Mesenteric fat pad (tissue), 1 donor: ENCODE measurements at places on chromosomes 16 and 17.
A peak's percentile ranks its signal among the peaks of the same experiment; 100 is the strongest.

DNA sequence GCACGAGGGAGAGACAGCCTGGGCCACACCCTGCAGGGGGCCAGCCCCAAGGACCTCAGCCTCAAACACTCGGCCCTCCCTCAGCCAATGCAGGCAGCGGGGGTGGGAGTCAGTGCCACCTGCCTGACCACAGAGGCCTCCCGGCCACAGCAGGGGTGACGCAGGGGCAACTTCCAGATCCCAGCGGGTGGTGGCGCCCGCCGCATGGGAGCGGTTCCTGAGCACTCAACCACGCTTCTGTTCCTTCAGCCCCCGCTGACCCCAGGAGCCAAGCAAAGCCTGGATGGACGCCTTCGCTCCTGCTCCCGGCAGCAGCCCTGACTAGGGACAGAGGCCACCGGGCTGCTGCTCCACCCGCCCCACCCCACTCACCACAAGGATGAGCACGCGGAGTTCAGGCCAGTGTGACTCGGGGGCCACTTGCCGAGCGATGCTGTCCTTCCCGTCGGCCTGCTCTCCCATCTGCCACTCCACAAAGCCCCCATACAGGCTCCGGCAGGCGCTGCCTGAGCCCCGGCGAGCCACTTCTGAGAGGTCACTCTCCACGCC, 5.0 kb upstream of the CYBA start:
- no peak for DNase-seq

DNA sequence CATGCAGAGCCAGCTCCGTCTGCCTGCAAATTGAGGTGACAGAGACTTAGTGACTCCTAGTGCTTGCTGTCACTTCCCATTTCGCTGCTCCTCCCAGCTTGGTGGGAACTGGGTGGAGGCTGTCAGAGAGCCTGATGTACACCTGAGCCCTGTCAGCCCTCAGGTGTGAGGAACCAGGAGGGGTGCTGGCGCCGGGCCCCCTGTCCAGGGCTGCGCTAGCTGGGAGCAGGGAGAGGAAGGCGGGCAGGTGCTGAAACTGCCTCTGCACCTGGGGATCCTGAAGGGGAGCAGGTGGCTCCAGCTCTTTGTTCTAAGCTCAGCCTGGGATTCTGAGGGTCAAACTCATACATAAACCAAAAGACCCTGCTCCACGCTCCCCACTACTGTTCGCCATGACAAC, 10.8 kb upstream of the WSCD1 start:
- no peak for DNase-seq

DNA sequence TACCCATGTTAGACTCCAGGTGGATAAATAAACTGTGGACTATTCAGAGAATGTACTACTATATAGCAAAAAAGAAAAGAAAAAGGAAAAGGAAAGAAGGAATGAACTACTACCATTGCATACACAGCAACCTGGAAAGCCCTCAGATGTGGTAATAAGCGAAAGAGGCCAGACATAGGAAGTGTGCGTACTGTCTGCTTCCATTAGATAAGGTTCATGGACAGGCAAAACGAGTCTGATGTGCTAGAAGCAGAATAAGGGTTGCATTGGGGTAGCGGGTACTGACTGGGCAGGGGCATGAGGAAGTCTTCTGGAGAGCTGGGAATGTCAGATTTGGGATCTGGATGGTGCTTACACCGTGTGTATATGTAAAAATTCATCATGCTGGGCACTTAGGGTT, 21.8 kb downstream of the CLEC16A start:
- DNase-seq = no peak

- DNase-seq = peak; percentile 95
Measured at GRCh38 chr17:77247048-77247541, 106.3 kb downstream of the SEC14L1 start.

DNA sequence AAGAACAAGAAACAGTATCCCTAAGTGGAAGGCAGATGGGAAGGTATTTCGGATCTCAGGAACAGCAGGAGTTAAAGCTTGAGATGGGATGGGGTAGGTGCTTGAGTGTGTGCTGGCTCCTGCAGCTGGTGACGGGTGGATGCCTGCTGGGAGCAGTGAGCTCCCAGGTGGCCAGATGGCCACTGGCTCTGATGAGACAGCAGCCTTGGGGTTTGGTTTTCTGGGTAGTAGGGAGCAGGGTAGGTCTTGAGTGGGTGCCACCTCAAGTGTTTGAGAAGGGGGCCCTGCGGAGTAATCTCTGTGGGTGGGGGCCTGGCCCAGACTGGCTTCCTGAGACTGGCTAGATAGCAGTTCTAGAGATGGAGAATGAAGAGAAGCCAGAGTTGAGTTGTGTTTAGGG, 10.3 kb downstream of the EPN2 start:
- DNase-seq = peak; percentile 55

- peak; percentile 76 for DNase-seq
Measured at GRCh38 chr16:84486551-84487235, 17.8 kb downstream of the MEAK7 start.

- DNase-seq = no peak
Measured at GRCh38 chr17:74042744-74043486, 160.6 kb upstream of the RPL38 start.

- no peak for DNase-seq
Measured at GRCh38 chr16:67490335-67491096, 7.2 kb upstream of the AGRP start.
